Effector CD4-positive, alpha-beta T cell (primary cell): ENCODE measurements at places on chromosomes 1 and 21.

DNA sequence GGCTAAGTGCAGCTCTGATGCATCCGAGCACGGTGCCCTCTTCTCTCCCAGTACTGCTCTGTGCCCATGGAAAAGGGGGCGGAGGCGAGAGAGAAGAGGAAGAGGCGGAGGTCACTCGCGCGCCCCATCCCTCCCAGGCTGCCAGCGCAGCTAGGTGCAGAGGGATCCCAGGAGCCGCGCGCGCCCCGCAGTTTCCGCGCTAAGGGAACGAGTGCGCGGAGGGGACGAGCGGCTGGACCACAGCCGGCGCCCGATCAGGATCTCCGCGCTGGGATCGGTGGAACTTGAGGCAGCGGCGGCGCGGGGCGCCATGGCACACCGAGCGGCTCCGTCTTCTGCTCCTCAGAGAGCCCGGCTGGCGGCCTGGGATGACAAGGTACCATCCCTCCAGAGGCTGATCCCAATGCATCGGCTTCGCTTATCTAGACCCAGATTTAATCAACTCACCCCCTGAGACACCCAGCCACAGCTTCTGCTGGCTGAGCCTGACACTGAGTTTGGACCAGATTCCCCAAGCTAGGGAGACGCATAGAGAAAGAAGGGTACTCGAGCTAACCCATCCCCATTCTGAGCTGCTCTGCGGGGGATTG, at the start of gene PTGFR:
TSS of gene PTGFR (plus strand) at position 114 of the 590 bp plus-strand sequence. CDS start 1,770 bp downstream, outside the sequence.
- no peak for DNase-seq

- DNase-seq, result no peak
Measured at GRCh38 chr1:5972198-5972520, 20.1 kb downstream of the NPHP4 start.

GRCh38 chr1:41322835-41323234, 38.4 kb upstream of the FOXO6 start:
- no peak for DNase-seq

GRCh38 chr1:205077934-205078311, 6.3 kb downstream of the TMEM81 start:
- DNase-seq, result no peak

GRCh38 chr1:70504821-70505193, 93.7 kb downstream of the CTH start:
- no peak for DNase-seq

- DNase-seq, result no peak
Measured at GRCh38 chr21:32795802-32796559, 24.4 kb upstream of the PAXBP1 start.

DNA sequence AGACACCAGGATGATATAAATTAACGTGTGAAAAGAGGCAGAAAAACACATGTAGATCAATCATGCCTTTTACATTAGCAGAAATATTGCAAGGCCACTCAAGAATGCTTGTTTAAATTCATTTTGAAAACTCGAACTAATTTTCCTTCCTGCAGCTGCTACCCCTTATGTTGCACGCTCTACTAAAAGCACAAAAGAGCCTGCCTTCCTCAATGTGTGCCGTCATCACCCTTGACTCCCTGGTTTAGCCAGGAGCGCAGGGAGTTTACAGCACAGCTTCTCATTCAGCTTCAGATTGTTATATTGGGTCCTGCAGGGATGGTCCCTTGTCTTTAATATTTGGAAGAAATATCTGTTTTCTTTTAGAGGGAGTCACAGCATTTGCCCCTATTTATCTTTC, 10.1 kb upstream of the ST6GALNAC5 start:
- no peak for DNase-seq

DNA sequence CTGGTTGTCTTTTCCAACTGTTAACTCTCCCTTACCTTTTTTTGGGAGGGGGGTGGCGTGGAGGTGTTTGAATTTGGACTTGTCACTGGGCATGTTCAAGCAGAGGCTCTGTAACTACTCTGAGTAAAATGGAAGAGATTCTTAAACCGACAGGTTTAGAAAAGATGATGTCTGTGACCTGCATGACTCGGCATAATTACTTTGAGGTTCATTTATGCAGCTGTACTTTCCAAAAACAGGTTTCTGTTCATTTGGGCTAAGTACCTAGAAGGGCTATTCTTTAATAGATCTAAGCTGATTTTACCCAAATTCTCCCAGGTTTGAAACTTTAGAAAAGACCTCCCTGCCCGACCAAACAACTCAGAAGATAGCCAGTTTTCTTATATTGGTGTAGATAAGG, 80.3 kb downstream of the SLC35A3 start:
- no peak for DNase-seq

GRCh38 chr1:116396769-116397168, 23.7 kb downstream of the ATP1A1 start:
- DNase-seq, result no peak

GRCh38 chr1:229562686-229563085, 4.2 kb upstream of the ABCB10 start:
- no peak for DNase-seq

DNA sequence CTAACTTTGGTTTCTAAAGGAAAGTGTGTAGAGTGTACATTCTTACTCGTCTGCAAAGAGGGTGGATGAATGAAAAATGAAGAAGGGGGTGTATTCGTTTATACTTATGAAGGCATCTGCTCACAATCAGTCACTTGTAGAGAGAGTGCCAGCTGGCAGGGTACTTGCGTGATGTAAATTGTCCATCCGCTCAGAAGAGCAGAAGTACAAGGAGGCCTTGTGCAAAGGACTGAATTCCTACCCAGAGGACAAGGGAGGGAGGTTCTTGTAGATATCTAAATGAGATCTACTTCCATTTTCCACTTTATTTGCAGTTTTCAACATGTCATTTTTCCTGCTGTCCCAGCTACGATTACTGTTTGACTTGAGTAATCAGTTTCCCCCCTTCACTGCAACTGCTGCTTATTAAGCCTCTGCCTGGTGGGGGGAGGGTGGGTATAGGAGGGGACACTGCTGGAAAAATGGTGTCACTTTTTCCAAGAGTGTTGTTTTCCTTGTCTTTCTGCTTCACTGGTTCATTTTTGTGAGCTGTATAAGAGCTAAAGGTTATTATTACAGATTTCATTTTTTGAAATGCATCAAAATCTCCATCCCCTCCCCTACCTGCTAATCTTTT, 67.3 kb downstream of the LAMC1 start:
- DNase-seq, result no peak

- DNase-seq, result no peak
Measured at GRCh38 chr1:117591252-117591651, 14.6 kb upstream of the TENT5C start.

DNA sequence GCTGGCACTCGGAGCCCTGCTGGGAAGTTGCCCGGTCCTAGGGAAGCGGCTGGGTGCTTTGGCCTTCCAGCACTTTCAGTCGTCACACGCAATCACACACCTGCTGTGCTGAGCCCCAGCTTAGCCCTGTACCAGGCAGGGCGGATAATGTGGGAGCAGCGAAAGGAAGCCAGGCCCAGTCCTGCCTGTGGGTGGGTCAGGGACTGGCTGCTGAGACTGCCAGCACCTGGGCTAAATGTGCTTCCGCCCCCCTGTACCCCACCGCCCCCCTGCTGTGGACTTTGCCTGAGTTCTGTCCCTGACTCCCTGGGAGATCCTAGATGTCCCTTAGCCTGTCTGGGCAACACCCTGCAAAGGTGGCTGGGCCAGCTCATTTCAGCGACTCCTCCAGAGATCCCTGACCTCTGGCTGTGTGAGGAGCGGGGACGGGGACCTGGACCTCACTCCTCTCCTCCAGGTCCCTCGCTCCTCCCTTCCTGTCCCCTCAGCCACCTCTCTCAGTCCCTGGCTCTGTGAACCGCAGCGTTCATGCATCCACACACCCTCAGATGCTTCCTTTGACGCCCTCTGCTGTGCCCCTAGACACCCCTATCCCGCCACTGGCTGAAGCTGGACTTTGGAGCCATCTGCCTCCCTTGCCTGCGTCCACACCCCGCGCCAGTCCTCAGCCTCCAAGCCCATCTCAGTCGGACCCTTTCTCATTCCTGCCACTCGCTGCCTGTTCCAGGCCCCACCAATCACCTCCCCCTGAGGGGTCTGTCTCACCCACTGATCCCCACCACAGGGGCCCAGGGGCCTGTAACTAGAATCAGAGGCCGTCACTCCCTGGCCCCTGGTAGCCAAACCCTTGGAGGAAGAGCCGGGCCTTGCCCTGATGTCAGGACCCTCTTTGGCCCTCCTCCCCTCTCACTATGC, 1.4 kb downstream of the MMEL1 start:
- no peak for DNase-seq

DNA sequence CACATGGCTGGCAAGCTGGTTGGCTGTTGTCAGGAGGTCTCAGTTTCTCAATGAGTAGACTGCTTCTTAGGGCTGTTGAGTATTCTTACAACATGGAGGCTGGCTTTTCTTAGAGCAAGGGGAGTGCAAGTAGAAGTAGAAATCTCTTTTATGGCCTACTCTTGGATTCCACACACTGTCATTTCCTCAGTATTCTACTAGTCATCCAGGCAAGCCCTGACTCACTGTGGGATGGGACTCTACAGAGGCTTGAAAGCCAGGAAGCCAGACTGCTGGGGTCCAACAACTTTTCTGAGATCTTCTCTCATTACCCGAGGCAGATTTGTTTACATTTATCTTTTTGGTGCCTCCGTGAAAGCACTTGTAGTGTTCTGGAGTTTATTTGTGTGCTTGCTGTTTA, 196.2 kb upstream of the APP start:
- DNase-seq, result no peak

DNA sequence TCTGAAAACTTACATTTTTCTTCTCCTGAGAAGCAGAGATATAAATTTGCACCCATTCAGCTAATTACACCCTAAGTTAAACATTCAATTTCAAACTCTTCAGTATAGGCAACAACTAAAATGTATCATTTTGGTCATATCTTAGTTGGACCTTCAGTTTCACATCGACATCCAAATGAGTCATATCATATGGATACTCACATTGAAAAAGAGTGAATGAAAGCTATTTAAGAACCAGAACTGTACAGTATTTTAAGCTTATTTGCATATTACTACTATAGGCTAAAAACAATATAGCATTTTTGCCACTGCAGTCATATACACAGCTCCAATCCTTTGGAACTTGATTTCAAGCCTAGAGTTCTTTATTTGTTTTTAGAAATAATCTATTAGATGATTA, 33.6 kb downstream of the USP25 start:
- DNase-seq, result no peak

DNA sequence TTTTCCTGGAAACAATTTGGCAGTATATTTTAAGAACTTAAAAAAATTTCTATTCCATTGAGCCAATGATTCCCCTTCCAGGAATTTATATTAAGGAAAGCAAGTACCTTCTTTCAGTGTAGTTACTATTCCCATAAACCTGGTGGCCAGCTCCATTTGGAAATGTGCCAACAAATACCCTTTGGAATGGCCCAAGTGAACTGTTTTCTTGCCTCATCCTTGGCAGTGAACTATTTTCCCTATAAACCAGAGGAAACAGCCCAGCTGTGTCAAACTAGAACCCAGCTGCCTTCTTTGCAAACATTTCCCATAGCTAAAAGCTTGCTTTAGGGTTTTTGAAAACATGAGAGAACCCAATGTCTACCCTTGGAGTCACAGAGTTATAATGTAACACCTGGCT, 496.9 kb downstream of the NEGR1 start:
- DNase-seq, result no peak

- DNase-seq, result no peak
Measured at GRCh38 chr1:81801651-81802456, 1.1 kb downstream of the ADGRL2 start.

DNA sequence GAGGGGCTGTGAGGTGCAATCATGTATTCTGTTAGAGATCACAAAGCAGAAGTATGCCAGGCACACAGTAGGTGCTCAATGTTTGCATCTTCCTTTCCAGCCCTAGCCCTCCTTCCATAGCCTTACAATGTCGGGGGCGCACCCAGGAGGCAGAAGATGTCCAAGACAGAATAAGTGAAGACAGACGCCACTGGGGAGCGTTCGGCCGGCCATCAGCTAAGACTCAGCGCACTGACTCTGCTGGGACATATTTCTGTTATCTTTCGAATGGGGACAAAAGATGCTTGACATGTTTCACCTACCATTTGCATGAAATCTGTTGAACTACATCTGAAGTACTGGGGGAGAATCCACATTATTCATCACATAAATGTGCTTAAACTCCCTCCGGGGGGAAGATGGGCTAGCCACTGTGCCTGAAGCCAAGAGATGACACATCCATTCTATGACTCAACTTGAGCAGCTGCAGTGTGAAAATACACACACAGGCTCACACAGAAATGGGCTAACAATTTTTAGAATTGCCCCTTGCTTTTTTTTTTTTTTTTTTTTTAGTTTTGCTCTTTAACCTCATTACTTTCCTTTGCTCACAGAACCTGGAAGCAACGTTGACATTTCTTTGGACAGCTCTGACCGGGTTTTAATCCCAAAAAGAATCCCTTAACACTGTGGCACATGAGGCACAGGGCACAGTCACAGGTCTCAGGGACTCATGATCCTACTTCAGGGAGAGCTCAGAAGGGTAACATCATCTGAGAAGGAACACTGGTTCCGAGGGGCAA, 7.9 kb downstream of the TIAM1 start:
- no peak for DNase-seq

DNA sequence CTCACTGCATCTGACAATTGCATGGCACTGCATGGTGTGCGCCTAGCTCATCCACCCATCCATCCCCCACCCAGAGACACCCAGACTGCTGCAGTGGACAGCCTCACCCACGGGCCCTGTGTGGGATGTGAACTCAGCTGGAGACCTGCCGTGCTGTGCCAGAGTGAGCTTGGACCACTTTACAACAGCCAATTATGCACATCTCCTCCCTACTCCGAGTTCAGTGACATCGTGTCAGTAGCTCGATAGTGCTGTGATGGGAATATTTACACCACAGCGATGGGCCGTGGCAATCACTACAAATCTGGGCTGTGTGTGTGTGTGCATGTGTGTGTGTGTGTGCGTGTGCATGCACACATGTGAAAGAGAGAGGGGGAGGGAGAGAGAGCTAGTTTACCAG, 42.5 kb downstream of the TMEM51 start:
- no peak for DNase-seq

DNA sequence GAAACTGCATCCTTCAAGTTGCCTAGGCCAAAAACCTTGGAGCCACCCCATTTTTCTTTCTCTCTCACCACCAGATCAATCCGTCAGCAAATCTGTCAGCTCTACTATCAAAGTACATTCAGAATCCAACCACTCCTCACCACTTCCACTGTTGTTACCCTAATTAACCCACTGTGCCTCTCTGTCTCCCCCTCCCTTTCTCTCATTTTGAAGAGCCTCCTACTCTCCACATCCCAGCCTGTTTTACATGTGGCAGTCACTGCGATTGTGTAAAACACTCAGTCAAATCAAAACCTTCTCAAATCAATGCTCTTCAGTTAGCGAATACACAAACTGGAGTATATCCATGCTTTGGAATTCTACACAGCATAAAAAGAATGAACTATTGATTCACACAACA, 33.1 kb downstream of the ZNF684 start:
- no peak for DNase-seq

GRCh38 chr1:97507863-97508262, 413.0 kb downstream of the DPYD start:
- no peak for DNase-seq

GRCh38 chr1:93446837-93447451, 974 bp upstream of the FNBP1L start:
- no peak for DNase-seq

- no peak for DNase-seq
Measured at GRCh38 chr1:173646656-173647055, 11.5 kb downstream of the TEX50 start.
